ENCODE measurements at places on chromosomes 3 and 15. TPM values are rescaled to one million over a fixed set of nuclear protein-coding genes. Genes with fewer than 3 reads are reported as not detected.

ALAS1 gene
- 63.6 TPM for total RNA-seq

CKMT1B gene
- total RNA-seq: not detected

YEATS2 gene
- total RNA-seq: 52.2 TPM

PDZRN3 gene
- not detected for total RNA-seq

ENTPD3 gene
- total RNA-seq: not detected

PLSCR2 gene
- 0.34 TPM for total RNA-seq

CCR8 gene
- total RNA-seq: 1.2 TPM

- H3K4me1 ChIP-seq: no peaks in the 10 kb centered on the region
- DNase-seq: no peak
- H3K27ac ChIP-seq: no peak overlapping the region
These were observed 26.3 kb upstream of the BNC1 start for GRCh38 chr15:83310521-83311456.

DNA sequence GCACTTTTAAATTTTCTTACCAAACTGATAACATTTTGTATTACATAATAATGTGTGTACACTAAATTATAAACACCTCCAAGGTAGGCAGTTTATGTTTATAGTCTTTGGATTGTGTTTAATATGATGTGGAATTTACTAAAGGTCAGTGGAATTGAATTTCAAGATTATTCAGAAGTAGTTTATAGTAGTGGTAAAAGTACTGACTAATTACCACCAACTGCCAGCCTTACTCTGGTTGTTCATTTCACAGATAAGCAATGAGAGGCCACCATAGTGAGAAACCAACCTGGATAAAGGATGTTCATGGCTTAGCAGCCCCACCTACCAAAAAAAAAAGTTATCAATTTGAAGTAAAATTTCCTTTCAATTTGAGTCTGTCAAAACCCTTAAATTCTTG lies 54.0 kb upstream of the EIF5A2 start:
- DNase-seq: no peak
- H3K27ac ChIP-seq: no peak overlapping the region
- H3K27me3 ChIP-seq: no peaks in the 10 kb centered on the region
- no peaks in the 10 kb centered on the region for H3K4me1 ChIP-seq

- H3K27ac ChIP-seq: no peak overlapping the region
- DNase-seq: no peak
- no peak overlapping the region for H3K4me3 ChIP-seq
- no peaks in the 10 kb centered on the region for H3K36me3 ChIP-seq
- no peaks in the 10 kb centered on the region for H3K27me3 ChIP-seq
These were observed 464.1 kb upstream of the RARB start for GRCh38 chr3:24963762-24964625.

DNA sequence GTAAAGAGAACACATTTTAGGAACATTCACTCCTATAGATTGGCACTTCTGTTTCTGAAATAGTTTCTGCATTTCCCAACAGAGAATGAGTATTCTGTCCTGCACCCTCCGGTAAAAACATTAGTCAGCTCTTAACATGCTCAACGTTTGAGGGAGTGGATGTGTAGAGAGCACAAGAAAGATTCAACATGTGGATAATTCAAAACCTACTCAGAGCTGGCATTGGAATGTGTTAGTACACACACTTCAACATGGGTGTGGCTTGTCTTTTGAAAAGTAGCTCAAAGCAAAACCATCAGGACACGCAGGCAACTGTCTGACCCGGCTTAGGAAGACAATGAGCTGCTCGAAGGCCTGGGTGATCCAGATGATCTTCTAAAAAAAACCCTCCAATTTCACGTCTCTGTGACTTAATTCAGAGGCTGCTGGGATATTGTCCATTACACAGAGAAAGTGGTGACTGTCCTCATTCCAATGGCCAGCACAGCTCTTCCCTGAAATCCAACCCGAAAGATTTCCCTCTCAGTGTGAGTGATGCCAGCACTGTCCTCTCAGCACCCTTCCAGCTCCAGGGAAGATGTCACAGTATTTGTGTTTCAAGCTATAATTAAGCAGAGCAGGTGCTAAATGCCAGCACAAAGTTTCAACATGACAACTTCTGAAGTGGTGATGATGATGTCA lies 18.1 kb downstream of the FBN1 start:
- DNase-seq: no peak
- no peaks in the 10 kb centered on the region for H3K36me3 ChIP-seq
- no peak overlapping the region for H3K27ac ChIP-seq
- H3K4me3 ChIP-seq: no peak overlapping the region
- H3K4me1 ChIP-seq: peaks cover 9% of the 10 kb centered on the region

- peaks cover 8% of the 10 kb centered on the region for H3K36me3 ChIP-seq
- DNase-seq: peak; percentile 54
- no peaks in the 10 kb centered on the region for H3K27me3 ChIP-seq
- H3K4me1 ChIP-seq: peaks cover 10% of the 10 kb centered on the region
- H3K4me3 ChIP-seq: no peak overlapping the region
- no peak overlapping the region for H3K27ac ChIP-seq
These were observed 35.3 kb downstream of the CAPN7 start for GRCh38 chr3:15241341-15241740.

DNA sequence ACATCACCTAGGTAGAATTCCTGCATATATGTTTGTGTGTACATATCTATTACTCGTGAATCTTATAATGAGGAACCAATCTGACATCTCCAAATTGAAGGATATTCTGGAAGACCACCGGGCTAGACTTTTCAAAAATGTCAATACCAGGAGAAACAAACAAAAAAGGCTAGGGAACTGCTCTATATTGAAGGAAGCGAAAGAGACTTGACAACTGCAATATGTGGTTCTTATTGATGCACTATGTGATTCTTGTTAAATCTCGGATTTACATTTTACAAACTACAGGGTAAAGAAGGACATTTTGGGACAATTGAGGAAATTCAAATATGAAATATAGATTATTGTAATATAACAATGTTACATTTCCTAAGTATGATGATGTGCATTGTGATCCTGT lies 137.5 kb upstream of the CCDC54 start:
- peak overlapping the region; percentile 94 for H3K4me3 ChIP-seq
- H3K36me3 ChIP-seq: no peaks in the 10 kb centered on the region
- H3K4me1 ChIP-seq: peaks cover 26% of the 10 kb centered on the region
- H3K27ac ChIP-seq: no peak overlapping the region

GRCh38 chr3:180059356-180059755 lies 22.6 kb upstream of the PEX5L start:
- DNase-seq: no peak
- H3K27ac ChIP-seq: no peak overlapping the region
- H3K27me3 ChIP-seq: no peaks in the 10 kb centered on the region
- H3K4me3 ChIP-seq: no peak overlapping the region
- no peaks in the 10 kb centered on the region for H3K36me3 ChIP-seq

GRCh38 chr3:43001556-43002121 lies 22.5 kb downstream of the GASK1A start:
- no peak overlapping the region for H3K27ac ChIP-seq
- H3K27me3 ChIP-seq: no peaks in the 10 kb centered on the region
- H3K4me3 ChIP-seq: no peak overlapping the region
- H3K36me3 ChIP-seq: no peaks in the 10 kb centered on the region
- no peak for DNase-seq

GRCh38 chr3:72390841-72391240 lies 457.4 kb downstream of the SHQ1 start:
- no peaks in the 10 kb centered on the region for H3K27me3 ChIP-seq
- no peak for DNase-seq
- peaks cover 57% of the 10 kb centered on the region for H3K4me1 ChIP-seq
- peaks cover 2% of the 10 kb centered on the region for H3K36me3 ChIP-seq
- H3K4me3 ChIP-seq: no peak overlapping the region

GRCh38 chr3:43695443-43695842 lies 4.7 kb downstream of the ABHD5 start:
- DNase-seq: no peak
- H3K27me3 ChIP-seq: no peaks in the 10 kb centered on the region
- H3K4me3 ChIP-seq: no peak overlapping the region
- peaks cover 4% of the 10 kb centered on the region for H3K36me3 ChIP-seq
- peak overlapping the region; percentile 58 for H3K27ac ChIP-seq

- peaks cover 22% of the 10 kb centered on the region for H3K27me3 ChIP-seq
- H3K4me1 ChIP-seq: no peaks in the 10 kb centered on the region
- H3K36me3 ChIP-seq: no peaks in the 10 kb centered on the region
These were observed 271.4 kb downstream of the THSD4 start for GRCh38 chr15:71386448-71387236.

- DNase-seq: no peak
- peaks cover 2% of the 10 kb centered on the region for H3K27me3 ChIP-seq
- H3K36me3 ChIP-seq: peaks cover 4% of the 10 kb centered on the region
- no peak overlapping the region for H3K4me3 ChIP-seq
- H3K27ac ChIP-seq: no peak overlapping the region
These were observed 58.4 kb downstream of the CPNE4 start for GRCh38 chr3:131976448-131976847.

- H3K4me3 ChIP-seq: no peak overlapping the region
- no peaks in the 10 kb centered on the region for H3K27me3 ChIP-seq
- H3K36me3 ChIP-seq: peaks cover 3% of the 10 kb centered on the region
- H3K27ac ChIP-seq: no peak overlapping the region
- no peaks in the 10 kb centered on the region for H3K4me1 ChIP-seq
These were observed 252.3 kb downstream of the OCA2 start for GRCh38 chr15:27846722-27847395.

DNA sequence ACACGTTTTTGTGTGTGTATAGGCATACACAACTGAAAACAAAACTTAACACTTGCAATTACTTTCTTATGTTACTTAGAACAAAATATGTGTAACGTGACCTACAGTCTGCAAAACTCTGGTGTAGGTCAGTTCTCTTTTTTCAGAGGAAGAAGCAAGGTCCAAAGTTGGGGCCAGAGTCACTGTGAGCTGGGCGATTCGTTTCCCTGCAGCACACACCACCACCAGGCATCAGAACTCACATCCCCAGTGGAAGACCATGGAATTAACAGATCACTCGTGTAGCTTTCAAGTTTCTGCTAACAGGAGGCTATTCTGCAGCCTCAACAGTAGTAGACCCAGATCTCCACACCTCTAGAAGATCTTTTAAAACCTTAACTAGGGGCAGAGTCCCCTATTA lies 25.8 kb downstream of the ANP32A start:
- H3K27me3 ChIP-seq: no peaks in the 10 kb centered on the region
- peak overlapping the region; percentile 29 for H3K27ac ChIP-seq
- peaks cover 97% of the 10 kb centered on the region for H3K4me1 ChIP-seq
- H3K36me3 ChIP-seq: peaks cover 6% of the 10 kb centered on the region

DNA sequence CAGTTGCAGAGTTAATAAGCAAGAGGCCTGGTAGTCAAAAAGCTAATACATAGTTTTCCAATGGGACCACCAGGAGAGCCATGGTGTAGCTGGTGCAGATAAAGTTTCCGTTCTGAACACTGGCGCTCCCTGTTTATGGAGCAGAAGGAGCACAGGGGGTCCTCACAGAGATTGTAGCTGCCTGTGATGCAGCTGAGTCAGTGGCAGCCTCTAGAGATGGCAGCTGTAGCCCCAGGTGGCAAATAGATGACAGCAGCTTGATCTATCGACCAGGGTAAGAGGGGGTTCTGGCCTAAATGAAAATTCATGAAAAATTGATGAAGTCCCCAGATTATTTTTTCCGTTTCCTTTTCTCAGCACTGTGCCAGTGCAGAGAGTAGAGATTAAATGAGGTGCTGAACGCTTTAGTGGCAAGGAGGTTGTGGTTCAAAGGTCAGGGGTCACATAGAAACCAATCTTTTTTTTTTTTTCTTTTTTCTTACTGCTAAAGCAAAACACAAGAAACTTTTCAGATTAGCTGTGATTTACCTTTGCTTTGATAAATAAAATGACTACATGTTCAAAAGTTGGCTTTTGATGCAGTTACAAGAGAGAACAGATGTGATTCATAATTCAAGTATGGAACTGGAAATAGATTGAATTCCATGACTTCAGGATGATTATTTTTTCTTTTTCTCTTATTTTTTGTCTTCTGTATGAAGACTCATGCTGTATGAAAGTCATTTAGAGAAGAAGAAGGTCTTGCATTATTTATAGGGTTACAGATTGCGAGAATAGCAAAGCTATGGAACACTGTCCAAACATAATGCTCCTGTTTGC lies 63.3 kb downstream of the ROBO2 start:
- H3K4me3 ChIP-seq: no peak overlapping the region
- DNase-seq: no peak
- H3K27me3 ChIP-seq: no peaks in the 10 kb centered on the region
- H3K27ac ChIP-seq: no peak overlapping the region

GRCh38 chr15:52912172-52912571 lies 122.0 kb upstream of the ONECUT1 start:
- H3K4me1 ChIP-seq: no peaks in the 10 kb centered on the region
- H3K27ac ChIP-seq: no peak overlapping the region
- H3K4me3 ChIP-seq: no peak overlapping the region
- no peaks in the 10 kb centered on the region for H3K36me3 ChIP-seq
- DNase-seq: no peak
- H3K27me3 ChIP-seq: no peaks in the 10 kb centered on the region

DNA sequence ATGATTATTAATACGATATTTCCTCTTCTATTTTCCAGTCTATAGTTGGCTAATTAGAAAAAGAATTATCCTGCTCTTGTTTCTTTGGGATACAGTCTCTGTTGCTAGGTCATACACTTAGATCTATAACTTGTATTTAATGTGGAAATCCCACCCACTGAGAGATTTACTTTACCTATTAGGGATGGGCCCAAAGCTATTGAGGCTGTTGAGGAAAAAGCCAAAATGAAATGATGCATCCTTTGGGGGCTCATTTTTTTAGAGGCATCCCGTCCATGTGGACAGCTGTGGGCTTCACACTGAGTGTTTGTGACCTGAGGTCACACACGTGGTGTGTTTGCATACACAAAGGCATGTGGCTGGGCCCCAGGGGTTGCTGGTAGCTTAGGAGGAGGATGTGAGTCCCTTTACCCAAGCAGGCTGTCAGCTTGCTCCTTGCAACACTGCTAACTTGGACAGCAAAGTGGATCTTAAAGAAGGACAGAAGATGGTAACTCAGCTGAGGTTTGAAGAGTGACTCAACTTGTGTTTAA lies 477.4 kb downstream of the AGBL1 start:
- H3K36me3 ChIP-seq: no peaks in the 10 kb centered on the region
- DNase-seq: no peak
- no peaks in the 10 kb centered on the region for H3K4me1 ChIP-seq

GRCh38 chr15:40776537-40777141 lies 6.9 kb downstream of the C15orf62 start:
- no peaks in the 10 kb centered on the region for H3K27me3 ChIP-seq
- peaks cover 2% of the 10 kb centered on the region for H3K36me3 ChIP-seq
- DNase-seq: peak; percentile 44
- H3K4me1 ChIP-seq: peaks cover 8% of the 10 kb centered on the region
- no peak overlapping the region for H3K4me3 ChIP-seq

DNA sequence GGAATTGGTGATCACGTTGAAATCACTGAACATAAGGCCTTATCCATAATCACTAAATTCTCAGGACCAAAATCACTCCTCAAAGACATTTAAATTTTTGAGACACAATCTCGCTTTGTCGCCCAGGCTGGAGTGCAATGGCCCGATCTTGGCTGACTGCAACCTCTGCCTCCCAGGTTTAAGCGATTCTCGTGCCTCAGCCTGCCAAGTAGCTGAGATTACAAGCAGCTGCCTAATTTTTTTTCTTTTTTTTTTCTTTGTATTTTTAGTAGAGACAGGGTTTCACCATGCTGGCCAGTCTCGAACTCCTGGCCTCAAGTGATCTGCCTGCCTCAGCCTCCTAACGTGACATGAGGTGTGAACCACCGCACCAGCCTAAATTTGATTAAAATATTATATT lies 61.7 kb downstream of the PLOD2 start:
- no peak for DNase-seq
- no peaks in the 10 kb centered on the region for H3K36me3 ChIP-seq
- H3K27me3 ChIP-seq: no peaks in the 10 kb centered on the region
- H3K4me1 ChIP-seq: no peaks in the 10 kb centered on the region
- H3K27ac ChIP-seq: no peak overlapping the region

- no peak overlapping the region for H3K27ac ChIP-seq
- DNase-seq: no peak
- no peaks in the 10 kb centered on the region for H3K36me3 ChIP-seq
- peaks cover 17% of the 10 kb centered on the region for H3K27me3 ChIP-seq
- H3K4me3 ChIP-seq: no peak overlapping the region
These were observed 67.0 kb downstream of the WWTR1 start for GRCh38 chr3:149590691-149591441.

Data from activated T-cell treated with anti-CD3 and anti-CD28 coated beads, Interleukin-2, amount 50 U/mL, for 72 hours (primary cell).